ELR (cell line): ENCODE measurements at places on chromosomes 2 and 18.

GRCh38 chr2:46130511-46130910 is 166.7 kb upstream of the EPAS1 start:
- no peak for DNase-seq

- DNase-seq: no peak
Measured at GRCh38 chr2:236342507-236342906, 78.3 kb upstream of the ASB18 start.

DNA sequence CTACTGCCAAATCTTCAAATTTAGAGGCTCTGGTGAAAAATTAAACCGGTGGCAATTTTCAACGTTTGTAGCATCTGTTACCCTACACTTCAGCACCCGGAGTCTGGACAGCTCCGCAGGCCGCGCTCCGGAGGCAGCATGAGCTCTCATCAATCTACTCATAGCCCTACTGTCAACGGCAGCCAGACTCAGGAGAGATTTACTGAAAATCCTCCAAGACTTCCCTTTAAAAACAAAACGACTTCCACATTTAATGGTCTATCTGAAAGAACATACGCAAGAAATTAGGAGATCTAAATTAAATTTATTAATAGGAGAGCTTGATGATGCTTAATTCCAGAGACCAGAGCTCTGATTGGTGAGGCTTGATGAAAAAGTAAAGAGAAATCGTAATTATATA is 970 bp upstream of the ADCYAP1 start:
- DNase-seq: peak; percentile 47

DNA sequence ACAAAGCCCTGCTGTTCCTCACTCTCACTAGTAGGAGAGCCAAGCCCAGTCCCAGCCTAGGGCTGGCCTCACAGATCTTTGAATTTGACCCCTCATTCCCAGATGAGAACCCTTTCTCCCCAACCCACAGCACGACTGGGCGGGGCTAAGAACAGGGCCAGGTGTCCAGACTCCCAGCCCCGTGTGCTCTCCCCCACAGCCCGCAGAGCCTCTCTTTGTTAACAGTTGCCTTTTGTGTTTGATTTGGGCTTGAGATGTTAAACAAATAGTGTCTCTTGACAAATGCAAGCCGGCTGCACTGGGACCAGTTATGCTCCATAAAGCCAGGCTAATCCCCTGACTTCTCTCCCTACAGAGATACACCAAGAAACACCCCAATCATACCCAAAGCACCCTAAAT is 4.7 kb upstream of the KCNK3 start:
- DNase-seq: no peak

GRCh38 chr2:148936857-148937450 is 61.9 kb downstream of the KIF5C start:
- DNase-seq: no peak

DNA sequence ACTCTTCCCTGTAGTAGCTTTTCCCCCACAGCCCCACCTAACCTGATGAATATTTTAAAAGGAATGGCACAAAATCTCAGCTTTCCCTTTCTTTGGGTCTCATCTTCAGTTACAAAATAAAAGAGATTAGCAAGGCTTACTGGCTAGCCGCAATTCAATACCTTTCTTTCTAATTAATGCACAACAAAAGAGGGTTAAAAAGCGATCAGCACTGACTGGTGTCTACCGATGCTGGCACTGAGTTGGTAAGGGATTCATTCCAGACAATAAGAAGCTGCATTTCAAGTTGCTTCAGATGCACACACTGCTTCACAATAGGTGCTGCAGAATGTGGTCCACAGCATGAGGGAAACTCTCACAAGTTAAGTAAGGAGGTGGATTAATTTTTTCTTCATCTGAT is 41.9 kb downstream of the HDHD2 start:
- DNase-seq: no peak

DNA sequence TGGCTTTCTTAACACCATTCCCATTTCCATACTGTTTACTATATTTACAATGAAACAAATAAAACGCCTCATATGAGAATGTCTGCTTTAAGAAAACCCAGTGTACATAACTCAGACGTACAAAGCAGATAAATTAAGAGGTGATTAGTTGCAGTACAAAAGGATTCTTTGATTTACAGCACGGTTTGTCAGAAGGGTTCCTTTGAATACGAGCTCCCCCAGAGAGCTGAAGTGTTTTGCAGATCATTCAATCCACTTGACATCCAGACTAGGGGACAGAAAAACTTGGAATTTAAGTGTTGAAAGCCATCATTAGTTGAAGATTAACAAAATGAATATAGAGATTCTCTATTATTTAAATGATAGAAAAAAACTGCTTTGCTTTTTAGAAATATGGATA is 72.5 kb downstream of the RAPGEF4 start:
- DNase-seq: no peak

DNA sequence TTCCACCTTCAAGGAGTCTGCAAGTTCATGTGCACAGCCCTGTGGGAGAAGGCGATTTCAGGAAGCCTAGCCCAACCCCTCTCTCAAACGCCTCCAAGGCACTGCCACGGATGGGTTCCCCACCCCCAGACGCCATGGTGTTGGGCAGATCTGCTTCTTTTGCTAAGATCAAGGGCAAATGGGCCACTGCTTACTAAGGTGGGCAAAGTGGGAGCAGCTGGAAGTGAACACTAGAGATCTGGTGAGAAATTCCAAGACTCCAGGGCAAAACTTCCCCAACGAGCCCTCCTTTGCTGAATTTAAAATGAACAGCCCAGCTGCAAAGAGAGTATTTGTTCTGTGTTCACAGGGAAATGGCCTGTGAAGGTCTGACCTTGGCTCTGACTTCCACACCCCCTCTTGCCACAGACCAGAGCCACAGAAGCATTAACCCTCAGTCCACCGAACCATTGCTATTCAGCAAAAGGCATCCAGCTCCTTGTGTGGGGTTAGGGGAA is 45.1 kb upstream of the ZBTB7C start:
- no peak for DNase-seq

DNA sequence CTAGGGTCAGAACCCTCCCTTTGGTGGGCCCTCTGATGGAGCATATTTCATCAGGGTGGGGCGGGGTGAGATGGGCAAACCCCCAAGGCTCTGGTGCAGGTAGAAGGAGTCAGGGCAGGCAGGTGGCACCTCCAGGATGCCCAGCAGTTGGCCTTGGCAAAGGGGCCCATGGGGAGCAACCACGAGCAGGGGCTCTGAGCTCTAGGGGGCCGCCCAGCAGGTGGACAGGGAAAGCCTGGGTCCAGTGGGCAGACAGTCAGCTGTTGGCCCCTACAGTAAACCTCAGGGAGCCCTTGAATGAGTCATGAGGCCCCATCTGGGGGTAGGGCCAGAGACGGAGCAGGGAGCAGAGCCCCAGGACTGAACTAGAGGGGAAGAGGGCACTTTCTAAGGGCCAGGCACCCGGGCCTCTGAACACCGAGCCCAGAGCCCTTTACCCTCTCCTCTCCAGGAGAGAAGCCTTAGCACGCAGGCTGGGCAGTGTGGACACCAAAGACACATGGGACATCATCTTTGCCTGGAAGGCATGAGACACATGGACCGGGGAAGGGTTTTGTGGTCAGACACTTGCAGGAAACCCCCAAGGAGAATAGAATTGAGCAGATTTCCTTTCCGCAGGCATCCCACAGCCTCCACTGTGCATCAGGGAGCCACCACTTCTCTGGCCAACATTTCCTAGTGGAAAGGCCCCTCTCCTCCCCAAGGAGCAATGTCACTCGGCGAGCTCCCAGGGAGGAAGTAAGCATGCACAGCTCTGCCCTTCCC is 257.3 kb downstream of the GLI2 start:
- no peak for DNase-seq

DNA sequence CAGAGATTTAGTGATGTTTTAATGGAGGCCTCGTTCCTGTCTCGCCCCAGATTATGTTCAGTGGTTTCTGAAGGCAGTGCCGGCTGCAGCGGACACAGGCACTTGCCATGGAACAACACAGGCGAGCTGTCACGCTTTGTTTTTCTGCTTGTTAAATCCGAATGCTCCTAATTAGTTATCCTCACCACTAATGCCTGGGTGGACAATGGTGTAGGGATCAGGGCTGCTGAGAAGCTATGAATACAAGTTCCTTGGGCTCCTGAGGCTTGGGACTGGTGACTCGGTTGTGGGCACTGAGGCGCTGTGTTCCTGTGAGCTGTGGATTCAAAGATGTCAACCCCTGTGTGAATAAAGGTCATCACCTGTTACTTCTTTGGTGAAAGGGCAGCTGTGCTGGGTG is 123.5 kb downstream of the PLEKHM3 start:
- DNase-seq: no peak

DNA sequence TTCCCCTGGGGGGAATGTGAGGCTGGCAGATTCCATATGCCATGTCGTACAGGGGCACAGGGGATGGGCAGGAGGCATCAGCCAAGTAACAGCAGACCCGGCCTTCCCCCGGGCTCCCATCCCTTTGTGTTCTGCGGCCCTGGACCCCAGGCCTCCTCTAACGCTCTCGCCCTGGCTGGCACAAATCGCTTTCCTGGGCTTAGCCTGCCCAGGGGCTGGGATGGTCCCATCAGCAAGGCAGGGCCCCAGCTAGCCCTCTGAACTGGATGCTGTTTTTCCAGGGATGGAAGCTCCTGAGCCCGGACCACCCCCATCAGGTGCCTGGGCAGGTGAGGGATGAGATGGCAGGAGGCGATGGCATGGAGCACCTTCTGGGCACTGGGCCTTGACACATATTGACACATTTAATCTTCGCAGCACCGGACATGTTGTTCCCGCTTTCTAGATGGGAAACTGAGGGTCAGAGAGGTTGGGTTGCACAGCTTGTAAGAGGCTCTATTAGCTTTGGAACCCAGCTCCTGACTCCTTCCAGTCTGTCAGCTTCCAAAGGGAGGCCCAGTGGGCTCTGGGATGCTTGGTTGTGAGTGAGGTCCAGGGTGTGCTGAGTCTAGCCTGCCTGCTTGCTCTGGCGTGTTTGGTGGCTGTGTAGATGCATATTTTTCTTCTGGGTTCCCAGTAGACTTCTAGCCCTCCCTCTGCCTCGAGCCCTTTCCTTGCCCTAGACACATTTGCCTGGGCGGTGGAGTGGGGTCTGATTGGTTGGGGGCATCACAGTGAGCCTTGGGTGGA is 40.3 kb downstream of the GLI2 start:
- DNase-seq: no peak

DNA sequence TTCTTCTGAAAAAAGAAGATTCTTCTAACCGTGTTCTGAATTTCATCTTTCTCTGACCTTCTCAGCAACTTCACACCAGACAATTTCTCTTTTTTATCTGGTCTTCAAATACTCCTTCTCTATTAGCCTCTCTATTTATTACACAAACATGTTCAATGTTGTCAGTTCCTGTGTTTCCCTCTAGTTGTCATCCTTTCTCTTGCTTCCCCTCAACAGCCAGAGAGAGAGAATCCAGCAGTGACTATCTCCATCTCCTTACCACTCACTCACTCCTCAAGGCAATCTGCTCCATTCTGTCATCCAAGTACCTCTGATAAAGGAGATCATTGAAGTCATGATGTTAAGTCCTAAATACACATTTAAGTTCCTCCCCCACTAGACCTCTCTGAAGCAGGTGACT is 491.9 kb upstream of the CHAC2 start:
- DNase-seq: peak; percentile 14

GRCh38 chr2:96085541-96086355 is 30.6 kb downstream of the ADRA2B start:
- peak; percentile 24 for DNase-seq

DNA sequence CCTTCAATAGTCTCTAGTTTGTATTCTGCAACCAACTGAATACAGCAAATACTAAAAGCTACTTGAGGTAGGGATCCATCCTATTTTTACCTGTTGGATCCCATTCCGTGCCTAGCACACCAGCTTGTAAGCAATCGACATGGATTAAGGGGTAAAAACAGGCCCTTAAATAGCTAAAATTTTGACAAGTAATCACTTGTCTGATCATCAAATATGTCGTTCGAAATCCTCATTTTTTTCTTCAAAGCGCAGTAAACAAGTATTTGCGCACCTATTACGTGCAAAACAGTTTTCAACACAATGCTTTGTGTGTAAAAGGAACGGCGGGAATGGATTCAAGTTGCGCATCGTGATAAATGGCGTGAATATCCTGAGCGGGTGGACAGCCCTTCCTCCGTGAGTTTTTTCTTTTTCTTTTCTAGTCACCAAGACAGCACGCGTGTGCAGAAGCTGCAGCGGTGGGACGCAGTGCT is 1.4 kb upstream of the ACVR2A start:
- DNase-seq: no peak

- DNase-seq: no peak
Measured at GRCh38 chr2:191225690-191226089, 19.5 kb upstream of the MYO1B start.

- no peak for DNase-seq
Measured at GRCh38 chr2:15762449-15762848, 170.8 kb downstream of the DDX1 start.

- peak; percentile 48 for DNase-seq
Measured at GRCh38 chr18:76451396-76452331, 43.4 kb downstream of the ZNF516 start.

- no peak for DNase-seq
Measured at GRCh38 chr2:106996171-106996769, 110.3 kb upstream of the ST6GAL2 start.

- peak; percentile 12 for DNase-seq
Measured at GRCh38 chr2:15031745-15032240, 399.3 kb downstream of the LRATD1 start.

DNA sequence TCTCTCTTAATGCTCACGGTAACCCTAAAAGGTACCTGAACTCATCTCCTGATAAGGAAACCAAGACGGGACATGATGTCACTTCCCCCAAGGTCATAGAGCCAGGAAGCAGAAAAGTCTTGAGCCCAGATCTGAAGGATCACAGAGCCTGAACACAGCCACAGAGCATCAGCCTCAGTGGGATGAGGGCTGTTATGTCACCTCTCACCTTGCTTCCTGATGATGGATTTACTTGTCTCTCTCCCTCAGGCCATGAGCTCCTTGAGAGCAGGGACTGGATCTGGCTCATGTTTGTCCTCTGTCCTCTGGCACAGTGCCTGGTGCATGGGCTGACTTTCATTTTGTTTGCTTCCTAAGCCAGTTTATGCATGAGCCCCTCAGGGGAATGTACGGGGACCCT is 54.2 kb downstream of the SERTAD2 start:
- no peak for DNase-seq

DNA sequence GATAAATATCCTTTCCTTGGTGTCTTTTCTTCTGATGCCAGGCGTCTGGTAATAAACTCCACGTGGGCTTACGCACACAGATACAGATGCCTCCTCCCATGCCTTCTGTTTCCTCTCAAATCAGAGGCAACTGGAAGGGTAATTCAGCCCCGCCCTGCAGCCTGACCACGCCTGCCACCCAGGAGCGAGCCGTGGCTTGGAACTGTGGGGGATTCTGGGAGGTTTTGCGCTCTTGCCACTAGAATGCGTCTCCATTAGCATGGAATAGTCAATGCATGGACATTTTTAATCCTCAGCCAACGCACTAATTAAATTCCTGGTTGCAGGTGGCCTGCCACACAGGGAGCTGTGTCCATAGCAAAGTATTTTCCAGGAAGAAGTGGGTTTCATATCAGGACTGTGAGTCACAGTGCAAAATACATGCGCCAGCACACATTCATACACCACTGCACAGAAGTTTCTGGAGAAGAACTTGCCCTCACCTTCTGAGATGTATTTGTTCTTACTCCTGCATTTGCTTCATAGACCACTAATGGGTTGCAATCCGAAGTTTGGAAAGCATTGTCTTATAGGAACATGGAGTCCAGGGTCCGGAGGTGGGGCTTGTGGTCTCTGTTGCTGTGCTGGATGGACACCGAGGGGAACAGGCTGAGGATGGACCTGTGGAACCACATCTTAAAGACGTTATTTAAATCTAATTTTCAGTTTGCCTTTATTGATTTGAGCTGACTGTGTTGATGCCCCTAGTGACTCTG is 151.4 kb downstream of the LDLRAD4 start:
- no peak for DNase-seq
